ENCODE measurements at places on chromosomes 2 and 18.

GRCh38 chr2:159571540-159572260 is 44.6 kb downstream of the BAZ2B start:
- DNase-seq, result no peak

- DNase-seq, result peak; percentile 68
These were observed 52.3 kb upstream of the ITGB6 start for GRCh38 chr2:160252278-160252887.

DNA sequence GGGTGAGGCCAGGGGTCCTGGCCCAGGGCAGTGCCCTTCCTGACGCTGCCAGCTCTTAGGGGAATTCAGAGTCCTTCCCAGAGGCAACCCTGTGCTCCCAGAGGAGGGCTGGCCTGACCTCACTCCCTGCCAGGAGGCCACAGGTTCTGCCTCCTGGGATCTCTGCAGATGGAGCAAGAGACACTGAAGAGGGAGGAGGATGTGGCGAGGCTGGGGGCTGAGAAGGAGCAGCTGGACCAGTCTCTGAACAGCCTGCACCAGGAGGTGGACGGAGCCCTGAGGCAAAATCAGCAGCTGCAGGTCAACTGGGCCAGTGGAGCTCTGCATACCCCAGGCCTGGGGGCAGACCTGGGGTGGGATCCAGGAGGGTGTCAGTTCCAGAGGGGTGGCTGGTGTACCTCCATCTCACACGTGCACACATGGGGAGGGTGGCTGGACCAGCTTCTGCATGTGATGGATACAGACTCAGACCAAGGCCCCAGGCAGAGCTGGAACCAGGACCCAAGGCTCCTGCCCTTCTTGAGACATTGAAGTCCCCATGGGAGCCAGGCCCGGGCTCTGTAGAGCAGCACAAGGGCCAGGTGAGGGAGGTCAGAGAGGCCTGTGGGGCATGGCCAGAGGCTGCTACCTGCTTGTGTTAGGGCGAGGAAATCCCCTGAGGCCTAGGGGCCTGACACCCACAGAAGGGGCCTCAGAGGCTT is 9.7 kb upstream of the SNED1 start:
- no peak for DNase-seq

DNA sequence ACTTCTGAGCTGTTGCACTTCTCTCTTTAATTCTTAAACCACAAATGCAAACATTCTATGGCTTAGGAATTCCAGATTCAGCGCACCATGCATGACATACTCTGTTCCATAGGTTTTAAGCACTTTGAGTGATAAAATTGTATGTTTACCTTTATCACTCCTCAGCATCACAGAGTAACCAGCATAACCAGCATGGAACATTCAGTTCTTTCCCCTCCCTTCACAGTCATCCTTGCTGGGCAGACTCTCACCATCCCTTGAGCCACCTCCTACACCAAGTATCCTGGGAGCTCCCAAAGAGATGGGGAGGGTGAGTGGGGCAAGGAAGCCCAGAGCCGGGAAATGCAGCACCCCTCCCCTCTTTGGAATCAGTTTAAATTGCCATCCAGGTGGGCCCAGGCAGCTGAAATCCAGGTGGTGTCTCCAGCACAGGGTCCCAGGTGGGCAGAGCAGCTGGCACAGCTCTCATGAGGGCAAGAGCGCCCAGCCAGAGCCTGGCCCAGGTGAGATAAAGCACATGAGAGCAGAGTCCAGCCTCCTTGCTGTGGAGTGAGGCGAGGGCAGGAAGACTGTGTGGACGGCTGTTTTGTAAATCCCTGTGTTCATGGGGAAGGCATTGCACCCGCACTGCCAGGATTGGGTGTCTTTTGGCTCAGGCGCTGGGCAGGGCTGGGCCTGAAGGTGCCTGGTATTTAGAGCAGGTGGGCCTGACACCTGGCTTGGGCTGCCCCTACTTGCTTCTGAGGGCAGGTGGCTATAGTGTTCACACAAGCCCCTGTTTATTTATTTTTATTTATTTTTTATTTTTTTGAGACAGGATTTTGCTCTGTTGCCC is 36.8 kb downstream of the LAMA3 start:
- DNase-seq, result no peak

- DNase-seq, result peak; percentile 62
These were observed 33.9 kb upstream of the FHL2 start for GRCh38 chr2:105432749-105433148.
